ENCODE measurements at places on chromosomes 1 and 21. TPM values are rescaled to one million over a fixed set of nuclear protein-coding genes. Genes with fewer than 3 reads are reported as not detected.

DNA sequence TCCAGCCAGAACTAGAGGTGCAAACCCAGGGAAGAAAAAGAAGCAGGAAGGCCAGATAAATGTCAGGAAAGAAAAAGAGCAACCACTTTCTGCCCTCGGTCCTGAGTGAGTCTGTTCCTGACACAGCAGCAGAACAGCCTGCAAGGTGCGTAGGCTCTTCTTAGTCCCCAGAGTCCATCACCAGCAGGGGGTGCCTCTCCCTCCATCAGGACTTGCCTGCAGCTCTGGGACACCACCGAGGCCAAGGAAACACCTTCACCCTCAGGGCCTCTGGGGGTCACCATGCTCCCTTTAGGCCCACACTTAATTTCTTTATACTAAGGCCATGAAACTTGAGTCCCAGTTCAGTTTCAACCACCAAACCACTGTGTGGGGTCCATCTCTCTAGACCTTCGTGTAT, 43.7 kb upstream of the NFASC start:
- peak; percentile 87 for DNase-seq

- no peak for DNase-seq
These were observed 119.4 kb downstream of the NEK7 start for GRCh38 chr1:198276241-198276640.

The KRTAP10-6 gene
- not detected for total RNA-seq

The TNFRSF25 gene
- total RNA-seq = 19.4 TPM

The FASLG gene
- not detected for total RNA-seq

All from H9 (cell line).